ENCODE measurements at places on chromosomes 3 and 15. TPM values are rescaled to one million over a fixed set of nuclear protein-coding genes. Genes with fewer than 3 reads are reported as not detected.

IGDCC3 gene
- 0.50 TPM for polyA plus RNA-seq

DNA sequence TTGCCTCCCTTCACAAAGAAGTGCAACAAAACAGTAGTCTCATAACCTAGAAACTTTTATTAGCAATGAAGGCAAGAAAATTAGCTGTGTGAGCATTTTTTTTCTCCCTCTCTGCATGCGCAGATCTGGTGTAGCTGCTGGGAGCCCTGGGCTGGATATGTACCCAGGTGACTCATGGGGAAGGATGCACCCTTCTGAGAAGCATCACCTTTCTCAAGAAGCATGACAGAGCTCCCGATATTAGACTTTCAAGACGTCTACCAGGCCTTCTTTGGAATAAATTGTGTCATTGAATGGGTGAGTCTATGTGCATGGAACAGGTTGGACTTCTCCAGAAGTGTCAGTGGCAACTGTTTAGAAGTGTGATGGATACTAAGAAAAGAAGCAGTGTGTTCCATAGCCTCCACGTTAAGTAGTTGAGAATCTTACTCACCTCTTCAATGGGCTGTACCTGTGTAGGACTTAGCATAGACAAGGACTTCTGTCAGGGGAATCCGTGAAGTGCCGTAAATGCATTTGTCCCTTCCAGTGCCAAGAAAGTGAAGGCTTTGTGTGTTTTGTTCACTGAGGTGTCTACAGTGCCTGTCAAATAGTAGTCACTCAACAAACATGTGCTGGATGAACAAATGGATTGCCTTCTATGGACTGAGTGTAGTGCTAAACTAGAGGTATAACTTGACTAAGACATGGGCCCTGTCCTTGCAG is 47.7 kb upstream of the RASGRP1 start:
- no peak for DNase-seq

MUSTN1 gene
- 59.3 TPM for polyA plus RNA-seq

DNA sequence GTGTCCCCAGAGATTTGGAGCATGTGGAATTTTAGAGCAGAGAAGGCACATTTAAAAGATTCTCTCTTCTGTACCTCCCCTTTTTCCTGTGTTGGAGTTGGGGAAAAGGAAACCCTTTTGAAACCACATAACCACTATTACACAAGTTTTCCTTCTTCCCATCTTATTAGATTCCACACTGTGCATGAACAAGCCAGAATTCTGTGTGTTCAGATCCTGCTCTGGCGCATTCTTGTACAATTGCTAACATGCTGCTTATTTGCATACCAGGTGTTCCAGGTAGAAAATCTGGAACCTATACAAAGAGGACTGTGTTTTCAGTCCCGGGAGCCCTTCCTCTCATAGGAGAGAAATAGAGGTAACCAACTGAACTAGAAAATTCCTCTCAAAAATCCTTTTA is 2.6 kb upstream of the CIB2 start:
- no peak for DNase-seq

DNA sequence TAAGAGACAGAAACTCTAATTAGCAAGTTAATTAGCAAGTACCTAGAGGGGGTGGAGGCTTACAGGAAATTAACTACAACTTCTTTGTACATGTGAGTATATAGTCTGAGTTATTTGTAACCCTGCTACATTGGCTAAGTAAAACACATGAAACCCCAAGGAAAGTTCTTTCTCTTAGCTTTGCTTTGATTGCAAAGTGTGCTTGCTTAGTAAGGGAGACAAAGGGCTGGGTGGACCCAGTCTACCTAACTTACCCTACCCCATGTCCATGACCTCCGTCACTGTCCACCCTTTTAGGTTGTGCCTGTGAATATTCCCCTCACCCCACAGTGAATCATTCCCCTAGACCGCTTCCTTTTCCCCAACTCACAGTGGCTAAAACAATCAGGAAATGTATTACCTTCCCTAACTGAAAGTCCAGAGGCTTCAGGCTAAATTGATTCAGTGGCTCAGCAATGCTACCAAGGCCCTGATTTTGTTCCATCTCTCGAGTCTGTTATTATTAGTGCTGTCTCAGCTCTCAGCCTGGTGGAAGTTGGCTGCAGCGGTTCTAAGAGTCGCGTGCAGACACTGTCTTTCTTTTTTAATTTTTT is 31.1 kb upstream of the RYR3 start:
- DNase-seq: no peak

GOLGA6L7 gene
- 0.05 TPM for polyA plus RNA-seq

DNA sequence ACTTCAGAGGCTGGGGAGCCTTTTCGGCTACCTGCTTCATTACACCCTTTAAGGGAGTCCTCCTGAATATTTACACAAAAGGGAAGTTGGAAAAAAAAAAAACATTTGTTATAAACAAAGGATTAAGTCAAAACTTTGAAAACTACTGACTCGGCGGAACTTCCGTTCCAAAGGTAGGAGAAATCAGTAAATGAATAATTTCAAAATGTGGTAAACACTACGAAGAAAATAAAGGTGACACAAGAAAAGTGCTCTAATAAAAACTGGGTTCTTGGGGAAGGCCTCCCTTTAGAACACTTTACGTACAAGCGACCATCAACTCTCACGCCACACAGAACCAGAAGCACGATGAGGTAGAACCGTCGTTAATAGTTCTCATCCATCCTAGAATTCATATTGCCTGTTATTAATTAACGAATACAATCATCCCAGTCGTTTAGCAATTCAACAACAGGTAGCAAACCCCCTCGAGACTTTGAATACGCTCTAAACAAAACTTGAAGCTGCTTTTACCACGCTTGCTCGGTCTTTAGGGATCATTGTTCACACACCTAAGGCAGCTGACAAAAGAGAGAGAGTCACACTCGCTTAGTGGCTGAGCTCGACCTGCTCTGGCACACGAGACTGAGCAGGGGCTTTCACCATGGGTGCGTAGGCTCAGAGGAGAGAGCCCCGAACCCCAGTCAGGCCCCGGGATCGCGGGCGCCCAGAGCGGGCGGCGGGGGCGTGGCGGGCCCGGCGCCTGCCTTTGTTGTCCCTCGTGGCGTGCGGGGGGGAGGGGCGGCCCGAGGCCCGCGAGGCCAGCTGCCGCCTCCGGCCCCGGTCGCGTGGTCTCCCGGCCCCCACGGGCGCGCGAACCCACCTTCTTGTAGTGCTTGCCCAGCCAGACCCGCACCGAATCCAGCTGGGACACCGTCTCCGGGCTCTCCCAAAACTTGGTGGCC is 680 bp downstream of the SMARCC1 start:
- DNase-seq: peak; percentile 61

GOLGA8J gene
- polyA plus RNA-seq: 0.05 TPM

GRCh38 chr15:69859866-69860265 is 237.9 kb downstream of the TLE3 start:
- no peak for DNase-seq

- DNase-seq: no peak
Measured at GRCh38 chr3:13136426-13136825, 63.2 kb upstream of the IQSEC1 start.

FBXO40 gene
- 0.02 TPM for polyA plus RNA-seq

RLBP1 gene
- polyA plus RNA-seq: 0.32 TPM

DNA sequence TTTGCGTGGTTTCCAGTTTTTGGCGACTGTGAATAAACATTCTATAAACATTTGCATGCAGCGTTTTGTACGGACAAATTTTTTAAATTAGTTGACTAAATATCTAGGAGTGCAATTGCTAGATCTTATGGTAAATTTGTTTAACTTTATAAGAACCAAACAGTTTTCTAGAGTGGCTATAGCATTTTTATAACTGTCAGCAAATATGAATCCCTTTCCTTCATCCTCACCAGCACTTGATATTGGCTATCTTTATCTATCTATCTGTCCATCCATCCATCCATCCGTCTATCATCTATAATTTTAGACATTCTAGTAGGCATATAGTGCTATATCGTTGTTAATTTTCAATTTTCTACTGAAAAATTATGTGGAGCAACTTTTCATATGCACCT is 158.4 kb upstream of the CHRNA7 start:
- no peak for DNase-seq

CFAP100 gene
- polyA plus RNA-seq: 0.11 TPM

GRCh38 chr3:178777718-178778411 is 241.6 kb downstream of the KCNMB2 start:
- no peak for DNase-seq

DNA sequence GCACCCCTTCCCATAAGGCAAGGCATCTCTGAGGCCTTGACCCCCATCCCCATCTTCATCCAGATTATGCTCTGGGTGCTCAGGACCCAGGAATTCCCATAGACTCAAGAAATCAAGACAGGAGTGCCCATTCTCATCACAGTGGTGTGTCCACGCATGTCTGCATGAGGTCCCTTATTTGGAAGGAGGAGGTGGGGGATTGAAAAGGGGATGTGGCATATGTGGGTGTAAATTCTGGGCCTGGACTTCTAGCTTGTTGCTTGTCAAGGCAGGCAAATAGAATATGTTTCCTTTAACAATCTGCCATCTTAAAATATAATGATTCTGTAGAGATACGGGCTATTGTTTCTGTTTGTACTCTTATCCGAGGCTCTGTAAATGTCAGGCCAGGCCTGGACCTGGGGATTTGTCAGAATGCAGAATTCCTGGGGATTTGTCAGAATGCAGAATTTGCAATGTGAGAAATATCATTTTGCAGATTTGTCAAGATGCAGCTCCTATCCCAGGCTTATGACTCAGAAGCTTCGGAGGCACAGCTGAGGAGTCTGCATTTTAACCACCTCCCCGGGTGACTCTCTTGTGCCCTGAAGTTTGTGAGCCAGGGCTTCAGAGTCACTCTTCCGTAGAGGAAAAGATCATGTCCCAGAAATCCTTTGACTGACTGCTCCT is 157.8 kb downstream of the SV2B start:
- no peak for DNase-seq

- DNase-seq: no peak
Measured at GRCh38 chr15:66734961-66735908, 33.2 kb downstream of the SMAD6 start.

DNA sequence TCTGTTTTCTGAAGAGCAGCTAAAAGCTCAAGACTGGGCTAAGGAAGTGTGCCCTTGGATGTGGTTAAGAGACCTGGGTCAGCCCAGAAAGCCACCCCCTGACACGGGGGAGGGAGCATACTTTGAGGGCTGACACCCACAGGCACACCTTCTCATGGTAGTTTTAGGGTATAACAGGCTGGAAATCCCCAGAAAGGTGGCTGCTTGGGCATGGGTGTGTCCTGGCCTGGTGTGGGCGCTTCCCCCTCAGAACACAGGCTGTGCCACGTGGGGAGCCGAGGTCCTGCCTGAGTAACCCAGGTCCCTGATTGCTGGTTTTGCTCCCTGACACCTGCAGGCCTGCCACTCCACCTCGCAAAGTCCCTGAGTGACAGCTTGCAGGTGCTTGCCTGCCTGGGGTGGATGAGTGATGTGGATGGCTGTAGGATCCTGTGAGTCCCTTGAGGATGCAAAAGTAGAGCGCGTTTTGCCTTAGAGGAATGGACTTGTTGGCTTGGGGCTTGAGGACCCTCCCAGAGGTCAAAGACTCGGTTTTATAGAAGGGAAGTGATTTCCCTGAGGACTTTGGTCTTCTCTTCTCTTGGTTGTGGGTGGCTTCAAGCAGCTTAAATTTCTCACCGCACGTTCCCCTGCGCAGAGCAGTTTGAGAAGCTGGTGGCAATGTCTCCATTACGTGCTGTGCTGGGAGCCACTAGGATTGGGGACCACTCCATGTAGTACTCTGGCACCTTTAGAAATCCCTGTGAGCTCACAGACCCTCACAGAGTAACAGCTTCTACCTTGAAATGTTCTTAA is 94.4 kb downstream of the DNASE1L3 start:
- DNase-seq: no peak

GRCh38 chr3:13023235-13023970 is 49.8 kb downstream of the IQSEC1 start:
- DNase-seq: no peak

UCN2 gene
- 4.7 TPM for polyA plus RNA-seq

MYH15 gene
- 0.16 TPM for polyA plus RNA-seq

- no peak for DNase-seq
Measured at GRCh38 chr15:70137967-70138366, 40.2 kb upstream of the TLE3 start.

DNA sequence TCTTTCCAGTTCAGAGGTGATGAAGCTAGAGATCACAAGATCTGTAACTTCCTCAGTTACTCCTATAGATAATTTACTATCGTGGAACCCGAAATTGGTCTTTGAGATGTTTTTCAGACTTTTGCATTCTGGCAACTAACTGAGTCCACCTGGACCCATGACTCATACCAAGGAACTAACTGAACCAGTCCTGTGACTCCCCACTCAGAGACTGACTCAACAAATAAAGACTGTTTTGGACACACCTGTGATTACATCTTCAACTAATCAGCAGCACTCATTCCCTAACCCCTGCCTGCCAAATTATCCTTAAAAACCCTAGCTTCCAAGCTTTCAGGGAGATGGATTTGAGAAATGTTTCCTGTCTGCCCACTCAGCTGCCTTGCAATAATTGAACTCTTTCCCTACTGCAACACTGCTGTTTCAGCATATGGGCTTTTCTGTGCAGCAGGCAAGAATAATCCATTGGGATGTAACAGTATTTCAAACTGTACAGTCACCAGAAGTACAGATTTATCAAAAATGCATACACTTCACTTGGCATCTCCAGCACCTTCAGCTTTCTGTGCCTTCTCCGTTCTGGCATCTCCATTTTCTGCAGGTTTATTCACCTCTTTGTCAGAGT is 57.7 kb downstream of the GATM start:
- DNase-seq: no peak

GRCh38 chr3:28800203-28800602 is 451.6 kb upstream of the AZI2 start:
- DNase-seq: no peak

IDH3A gene
- 45.7 TPM for polyA plus RNA-seq

DNA sequence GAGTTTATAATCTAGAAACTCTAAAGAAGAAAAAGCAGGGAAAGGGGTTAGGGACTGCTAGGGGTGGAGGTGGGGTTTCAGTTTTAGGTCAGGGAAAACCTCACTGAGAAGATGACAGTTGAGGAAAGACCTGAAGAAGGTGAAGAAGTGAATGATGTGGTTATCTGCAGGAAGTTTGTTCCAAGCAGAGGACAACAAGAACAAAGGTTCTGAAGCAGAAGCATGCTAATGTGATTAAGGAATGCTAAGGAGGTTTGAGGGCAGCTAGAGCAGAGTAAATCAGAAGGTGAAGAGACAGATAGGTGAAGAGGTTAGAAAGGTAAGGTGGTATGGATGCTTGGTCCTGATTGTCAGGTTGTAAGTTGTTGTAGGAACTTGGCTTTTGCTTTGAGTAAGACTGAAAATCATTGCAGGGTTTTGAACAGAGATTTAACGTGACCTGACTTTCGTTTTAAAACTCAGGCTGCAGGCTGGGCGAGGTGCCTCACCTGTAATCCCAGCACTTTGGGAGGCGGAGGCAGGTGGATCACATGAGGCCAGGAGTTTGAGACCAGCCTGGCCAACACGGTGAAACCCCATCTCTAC is 8.6 kb downstream of the OXSR1 start:
- no peak for DNase-seq

DNA sequence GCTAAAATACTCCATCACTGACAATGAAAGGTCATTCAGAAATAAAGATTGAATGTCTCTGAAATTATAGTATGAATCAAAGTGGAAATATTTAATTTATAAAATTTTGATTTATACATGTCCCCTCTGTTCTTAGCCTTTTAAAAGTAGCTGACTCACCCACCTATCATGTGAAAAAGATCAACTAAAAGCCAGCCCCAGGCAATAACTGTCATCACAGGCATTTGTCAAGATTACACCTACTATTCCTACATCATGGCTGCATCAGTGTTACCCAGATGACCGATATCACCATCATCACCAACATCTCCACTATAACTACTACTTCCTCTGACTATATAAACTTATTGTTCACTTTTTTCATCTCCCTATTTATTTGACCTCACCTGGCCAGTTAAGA is 14.3 kb upstream of the PIK3R4 start:
- DNase-seq: no peak

CPB1 gene
- 0.71 TPM for polyA plus RNA-seq

- DNase-seq: no peak
Measured at GRCh38 chr3:160616716-160617115, 51.3 kb upstream of the KPNA4 start.
